ENCODE measurements at places on chromosomes 5 and 9.

DNA sequence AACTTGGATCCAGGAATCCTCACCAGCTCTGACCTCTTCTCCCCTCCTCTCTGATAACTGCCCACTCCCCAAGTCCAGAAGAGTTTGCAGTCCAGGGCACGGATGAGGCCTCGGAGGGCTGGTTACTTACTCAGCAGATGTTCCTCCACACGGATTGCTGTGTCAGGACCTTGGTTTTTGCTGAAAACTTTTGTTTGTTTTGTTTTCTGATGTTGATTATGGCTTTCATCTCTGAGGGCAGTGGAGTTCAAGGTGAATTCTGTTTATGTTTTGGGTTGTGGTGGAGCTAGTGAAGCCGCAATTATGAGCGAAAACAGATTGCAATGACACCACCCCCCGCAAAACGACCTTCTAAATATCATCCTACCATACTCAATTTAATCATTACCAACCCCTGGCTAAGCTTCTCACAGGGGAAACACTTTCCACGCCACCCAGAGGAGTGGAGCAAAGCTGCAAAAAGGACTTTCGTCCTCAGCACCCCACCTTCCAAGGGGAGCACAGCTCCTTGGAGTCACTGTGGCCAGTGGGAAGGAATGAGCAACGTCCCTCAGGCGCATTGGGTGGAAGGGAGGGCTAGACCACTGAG lies 92.7 kb upstream of the SAP30L start:
- DNase-seq: no peak

GRCh38 chr5:77847814-77848290 lies 71.7 kb upstream of the TBCA start:
- DNase-seq: no peak

DNA sequence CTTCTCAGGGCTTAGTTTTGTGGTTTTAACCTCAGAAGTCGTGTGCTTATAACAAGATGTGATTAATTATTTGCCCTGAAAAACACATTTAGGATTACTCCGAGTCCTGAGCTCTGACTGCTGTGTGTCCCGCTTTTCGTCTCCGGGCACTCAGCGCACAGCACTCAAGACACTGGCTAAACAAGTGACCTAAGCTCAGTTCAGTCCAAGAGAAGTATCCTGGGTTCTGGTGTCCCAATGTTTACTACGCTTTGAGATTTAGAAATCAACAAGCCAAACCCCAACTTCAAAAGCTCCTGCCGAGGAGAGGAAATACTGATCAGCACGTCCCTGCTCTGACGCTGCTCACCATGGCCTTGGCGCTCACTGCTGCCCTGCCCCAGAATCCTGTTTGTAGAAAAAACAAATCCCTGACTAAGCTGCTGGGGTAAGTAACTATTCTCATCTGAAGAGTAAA lies 53.2 kb downstream of the IPPK start:
- DNase-seq: no peak

- peak; percentile 85 for DNase-seq
Observed at GRCh38 chr9:73118898-73119554, 32.6 kb upstream of the ANXA1 start.

- DNase-seq: peak; percentile 99
Observed at GRCh38 chr9:76926324-76926741, 20.4 kb upstream of the PRUNE2 start.

- no peak for DNase-seq
Observed at GRCh38 chr9:14168381-14168780, 145.6 kb downstream of the NFIB start.

GRCh38 chr5:127229185-127229889 lies 61.3 kb upstream of the MEGF10 start:
- peak; percentile 26 for DNase-seq

- DNase-seq: no peak
Observed at GRCh38 chr9:78009186-78009585, 22.4 kb downstream of the GNAQ start.

DNA sequence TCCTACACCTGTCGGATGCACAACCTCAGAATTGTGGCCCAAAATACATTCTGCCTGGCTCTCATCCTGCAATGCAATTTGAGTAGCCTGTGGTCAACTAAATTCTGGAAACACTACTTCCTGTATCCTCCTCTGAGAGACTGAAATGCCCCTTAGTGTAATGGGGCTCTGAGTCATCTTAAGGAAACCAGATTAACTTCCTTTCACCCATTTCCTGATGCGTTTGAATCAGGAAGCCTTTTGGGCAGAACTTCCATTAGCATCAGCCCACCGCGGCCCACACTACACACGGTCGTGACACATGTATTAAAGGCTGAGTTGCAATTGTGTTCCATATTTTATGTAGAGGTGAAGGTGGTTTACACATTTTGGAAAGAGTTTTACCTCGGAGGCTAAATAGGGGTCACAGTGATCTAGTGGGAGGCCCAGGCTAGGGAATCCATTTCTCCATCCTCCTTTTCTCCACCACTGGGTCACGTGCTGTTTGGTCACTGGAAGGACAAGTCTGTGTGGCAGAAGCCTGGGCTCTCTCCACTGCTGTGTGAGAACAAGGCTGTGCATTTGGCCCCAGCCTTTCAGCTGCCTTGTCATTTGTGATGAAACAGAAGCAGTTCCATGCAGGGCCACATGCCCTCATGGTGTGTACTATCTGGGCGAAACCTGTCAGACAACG lies 55.9 kb downstream of the DAP start:
- peak; percentile 58 for DNase-seq

DNA sequence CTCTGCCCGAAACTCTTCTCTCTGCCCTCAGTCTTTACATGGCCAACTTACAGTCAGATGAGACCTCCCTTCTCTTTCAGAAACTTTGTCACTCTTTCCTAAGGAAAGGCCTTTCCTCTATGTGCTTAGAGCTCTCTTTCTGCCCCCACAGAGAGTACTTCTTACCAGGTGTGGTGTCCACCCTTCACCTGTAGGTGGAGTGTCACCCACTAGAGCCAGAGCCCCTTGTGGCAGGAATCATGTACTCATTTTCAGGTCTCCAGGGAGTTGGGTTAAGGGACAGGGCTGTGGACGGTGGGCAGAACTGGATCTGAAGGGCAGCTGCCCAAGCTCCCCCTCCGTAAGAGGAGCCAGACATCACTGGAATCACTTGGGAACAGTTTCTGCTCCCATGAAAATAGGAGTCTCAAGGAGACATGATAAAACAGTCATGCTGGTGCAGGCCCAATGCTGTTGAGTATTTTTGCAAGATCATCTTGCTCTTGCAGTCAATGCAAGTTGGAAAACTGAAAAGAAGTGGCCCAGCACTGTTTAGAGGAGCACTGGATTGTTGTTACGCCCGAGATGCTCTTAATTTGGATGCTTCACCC lies 436.7 kb downstream of the ZSWIM6 start:
- DNase-seq: peak; percentile 20

GRCh38 chr5:161851691-161852299 lies 3.9 kb downstream of the GABRA1 start:
- DNase-seq: no peak

DNA sequence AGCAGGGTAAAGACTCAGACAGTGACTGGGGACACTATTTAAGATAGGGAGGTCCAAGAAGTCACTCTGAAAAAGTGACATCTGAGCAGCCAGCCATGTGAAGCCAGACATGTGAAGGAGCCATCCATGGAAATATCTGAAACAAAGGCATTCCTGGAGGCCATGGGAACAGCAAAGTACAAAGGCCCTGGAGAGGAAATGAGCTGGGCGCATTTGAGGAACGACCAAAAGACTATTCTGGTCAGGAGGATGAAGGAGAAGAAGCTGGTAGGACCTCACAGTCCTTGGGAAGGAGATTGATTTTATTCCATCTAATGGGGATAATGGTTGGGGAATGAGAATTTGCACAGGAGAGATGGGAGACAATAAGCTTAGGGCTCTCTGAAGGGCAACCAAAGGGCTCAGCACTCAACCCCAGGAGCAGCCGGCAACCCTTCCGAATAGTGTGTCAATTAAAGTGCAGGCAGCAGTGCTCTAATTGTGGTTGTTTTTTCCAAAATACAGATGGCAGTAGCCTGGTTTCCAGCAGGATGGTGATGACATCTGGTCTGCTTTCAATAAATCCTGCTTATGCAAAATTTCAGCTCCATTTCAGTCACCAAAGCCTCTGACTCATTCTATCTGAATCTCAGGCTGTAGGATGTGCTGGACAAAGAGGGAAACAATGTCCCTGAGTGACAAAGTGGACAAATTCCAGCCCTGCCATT lies 26.7 kb downstream of the FOXI1 start:
- DNase-seq: peak; percentile 92

DNA sequence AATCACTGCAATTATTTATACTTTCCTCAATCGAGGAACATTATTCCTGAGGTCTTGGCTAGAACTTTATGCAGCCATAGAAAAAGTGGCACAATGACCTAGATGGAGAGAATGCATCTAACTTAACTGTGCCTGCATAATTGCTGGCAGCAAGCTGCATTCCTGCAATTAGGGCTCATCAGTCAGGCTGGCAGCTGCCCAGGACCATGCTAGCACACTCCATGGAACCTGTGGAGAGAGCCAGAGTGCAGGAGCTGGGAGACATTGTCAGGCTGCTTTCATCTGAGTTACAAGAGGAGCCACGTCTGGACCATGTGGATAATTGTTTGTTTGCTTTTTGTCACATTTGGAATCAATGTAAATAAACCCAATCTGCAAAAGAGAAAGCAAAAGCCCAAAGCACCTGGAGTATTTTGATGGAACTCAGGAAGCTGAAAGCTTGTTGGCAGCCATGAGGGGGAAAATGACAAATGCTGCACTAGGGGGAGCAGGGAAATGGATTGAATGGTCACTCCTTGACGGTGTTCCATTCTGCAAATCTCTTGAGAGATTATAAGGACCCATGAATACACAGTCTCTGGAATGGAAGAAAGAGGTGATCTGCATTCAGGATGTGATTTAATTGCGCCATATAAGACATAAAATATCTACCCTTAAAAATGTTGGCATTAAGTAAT lies 839.9 kb downstream of the MAT2B start:
- peak; percentile 75 for DNase-seq

DNA sequence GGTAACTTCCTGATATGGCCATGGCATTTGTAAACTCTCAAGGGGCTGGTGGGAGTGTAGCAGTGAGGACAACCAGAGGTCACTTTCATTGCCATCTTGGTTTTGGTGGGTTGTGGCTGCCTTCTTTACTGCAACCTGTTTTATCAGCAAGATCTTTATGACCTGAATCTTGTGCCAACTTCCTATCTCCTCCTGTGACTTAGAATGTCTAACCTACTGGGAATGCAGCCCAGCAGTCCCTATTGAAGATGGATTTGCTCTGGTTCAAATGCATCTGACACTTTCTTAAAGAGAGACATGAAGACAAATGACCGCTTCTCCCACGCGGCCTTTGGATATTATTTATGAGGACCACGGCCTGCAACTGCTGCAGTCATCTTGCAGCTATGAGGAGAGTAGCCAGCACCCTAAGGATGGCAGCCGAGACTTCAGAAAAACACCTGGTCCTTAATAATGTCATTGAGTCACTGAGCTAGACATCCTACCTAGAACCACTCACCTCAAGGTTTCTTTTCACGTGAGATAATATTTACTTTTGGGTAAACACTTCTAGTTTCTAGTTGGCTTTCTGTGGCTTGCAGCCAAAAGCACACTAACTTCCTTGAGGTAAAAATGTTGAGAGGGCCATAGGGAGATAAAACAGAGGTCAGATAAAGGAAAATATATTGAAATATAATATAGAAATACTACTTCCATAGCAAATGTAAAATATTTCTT lies 28.2 kb downstream of the CETN3 start:
- DNase-seq: no peak

- DNase-seq: no peak
Observed at GRCh38 chr5:125756456-125756855, 666.8 kb upstream of the GRAMD2B start.

DNA sequence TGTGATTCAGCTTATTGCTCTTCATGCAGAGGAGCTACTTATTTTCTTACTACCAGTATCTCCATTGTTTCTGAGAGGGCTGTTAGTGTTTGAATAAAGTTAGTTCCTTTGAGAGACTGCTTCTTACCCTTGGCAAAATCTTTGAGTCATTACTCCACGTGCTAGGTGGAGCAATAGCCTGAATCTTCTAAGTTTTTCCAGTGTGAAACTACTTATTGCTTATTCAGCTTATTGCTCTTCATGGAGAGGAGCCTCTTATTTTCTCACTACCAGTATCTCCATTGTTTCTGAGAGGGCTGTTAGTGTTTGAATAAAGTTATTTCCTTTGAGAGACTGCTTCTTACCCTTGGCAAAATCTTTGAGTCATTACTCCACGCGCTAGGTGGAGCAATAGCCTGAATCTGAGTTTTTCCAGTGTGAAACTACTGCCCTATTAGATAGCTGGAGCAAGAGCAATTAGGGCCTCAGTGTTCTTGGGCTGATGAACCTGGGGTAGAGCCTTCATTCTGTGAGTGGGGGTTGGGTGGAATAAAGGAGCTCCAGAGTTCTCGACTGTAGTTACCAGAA lies 41.9 kb downstream of the GPBP1 start:
- peak; percentile 4 for DNase-seq

DNA sequence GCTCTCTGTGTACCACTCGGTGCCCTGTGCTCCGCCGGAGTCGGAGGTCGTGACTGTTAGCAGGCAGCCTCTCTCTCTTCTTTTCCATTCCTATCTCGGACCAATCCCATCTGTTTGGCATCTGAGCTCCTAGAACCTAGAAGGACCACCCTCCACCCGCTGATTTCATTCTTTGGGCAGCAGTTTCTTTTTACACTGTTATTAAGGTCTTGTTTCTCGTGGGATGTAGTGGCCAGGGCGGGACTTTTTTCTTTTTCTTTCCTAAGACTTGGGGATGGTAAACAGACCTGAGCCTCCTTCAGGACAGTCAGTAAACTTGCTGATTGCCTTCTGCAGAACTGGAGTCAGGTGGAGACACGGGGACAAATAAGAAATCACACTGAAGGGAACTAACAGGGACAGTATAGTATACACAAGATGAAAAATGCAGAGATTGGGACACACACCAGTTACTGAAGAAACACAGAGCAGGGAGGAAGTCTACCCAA lies 500 bp downstream of the URM1 start:
- no peak for DNase-seq

GRCh38 chr5:67770431-67771025 lies 445.0 kb upstream of the PIK3R1 start:
- DNase-seq: no peak

GRCh38 chr5:14534773-14535172 lies 46.8 kb upstream of the OTULINL start:
- no peak for DNase-seq

- DNase-seq: no peak
Observed at GRCh38 chr9:93951655-93952118, 3.5 kb downstream of the BARX1 start.

- no peak for DNase-seq
Observed at GRCh38 chr9:32866273-32866672, 82.9 kb downstream of the TMEM215 start.

- no peak for DNase-seq
Observed at GRCh38 chr9:19130436-19130835, 3.1 kb upstream of the PLIN2 start.

- no peak for DNase-seq
Observed at GRCh38 chr5:143174714-143175398, 228.6 kb downstream of the NR3C1 start.

DNA sequence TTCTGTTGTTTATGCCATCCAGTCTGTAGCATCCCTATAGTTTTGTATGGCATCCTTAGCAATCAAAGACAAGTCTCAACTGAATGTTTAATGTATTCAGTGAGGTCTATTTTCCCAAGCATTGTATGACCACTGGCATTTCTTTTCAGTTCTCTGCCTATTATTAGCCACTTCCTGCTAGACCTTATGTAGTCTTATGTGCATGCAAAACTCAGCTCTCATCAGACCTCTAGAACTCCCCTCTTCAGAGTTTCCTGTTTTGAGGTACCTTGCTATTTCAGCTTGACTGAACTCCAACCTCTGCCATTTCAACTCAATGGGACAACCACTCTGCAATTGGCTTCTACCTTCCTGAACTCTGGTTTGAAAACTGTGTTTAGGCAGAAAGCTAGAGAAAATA lies 113.2 kb downstream of the SLC25A46 start:
- no peak for DNase-seq

Measured in fibroblast of skin of back (primary cell).